Omental fat pad (tissue), 4 donors: ENCODE measurements at places on chromosomes 4 and X.

- no peak for DNase-seq
These were observed 20.1 kb upstream of the TCEAL4 start for GRCh38 chrX:103565197-103565596.

GRCh38 chr4:89724716-89725115, 112.2 kb downstream of the SNCA start:
- DNase-seq, result no peak

GRCh38 chr4:168605411-168605810, 108.6 kb downstream of the PALLD start:
- DNase-seq, result no peak

DNA sequence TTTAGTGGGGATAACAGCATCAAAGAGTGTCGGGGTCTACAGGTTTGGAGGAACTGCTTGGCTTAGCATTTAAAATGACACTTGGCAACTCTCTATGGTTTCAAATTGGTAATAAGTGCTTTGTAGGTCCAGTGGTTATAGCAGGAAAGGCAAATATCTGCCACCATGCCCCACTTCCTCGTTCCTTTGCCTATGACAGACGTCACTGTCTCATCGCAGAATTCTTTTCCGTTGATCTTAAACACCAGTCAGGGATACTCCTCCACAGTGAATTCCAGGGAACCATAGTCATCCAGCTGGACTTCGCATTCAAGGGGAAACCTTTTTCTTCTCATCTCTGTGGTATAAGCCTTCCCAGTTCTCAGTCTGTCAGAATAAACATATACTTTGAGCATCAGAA, 319.1 kb downstream of the GPAT3 start:
- no peak for DNase-seq

DNA sequence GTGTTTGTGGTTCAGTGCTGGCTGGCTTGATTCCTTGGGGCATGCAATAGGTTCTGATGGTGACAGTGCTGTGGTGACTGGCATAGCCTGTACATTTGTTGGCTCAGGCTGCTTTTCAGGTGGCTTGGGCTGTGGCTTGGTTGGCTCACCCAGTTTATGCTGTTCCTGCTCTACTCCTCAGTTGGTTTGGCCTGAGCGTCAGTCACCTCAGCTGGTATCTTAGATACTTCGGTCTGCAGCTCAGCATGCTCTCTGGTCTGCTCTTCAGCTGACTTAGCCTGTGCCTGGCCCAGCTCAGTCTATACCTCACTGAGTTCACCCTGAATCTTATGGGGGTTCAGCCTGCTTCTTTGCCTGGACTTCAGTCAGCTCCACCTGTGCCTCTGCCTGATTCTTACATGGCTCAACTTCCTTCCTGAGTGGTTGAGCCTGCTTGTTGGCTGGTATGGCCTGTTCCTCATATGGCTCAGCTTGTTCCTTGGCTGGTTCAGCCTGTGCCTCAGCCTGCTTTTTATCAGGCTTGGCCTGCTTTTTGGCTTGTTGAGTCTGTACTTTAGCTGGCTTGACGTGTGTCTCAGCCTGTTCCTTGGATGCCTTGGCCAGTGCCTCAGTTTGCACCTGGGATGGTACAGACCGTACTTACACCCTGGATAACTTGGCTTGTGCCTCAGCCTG, 170.6 kb downstream of the MSN start:
- no peak for DNase-seq

DNA sequence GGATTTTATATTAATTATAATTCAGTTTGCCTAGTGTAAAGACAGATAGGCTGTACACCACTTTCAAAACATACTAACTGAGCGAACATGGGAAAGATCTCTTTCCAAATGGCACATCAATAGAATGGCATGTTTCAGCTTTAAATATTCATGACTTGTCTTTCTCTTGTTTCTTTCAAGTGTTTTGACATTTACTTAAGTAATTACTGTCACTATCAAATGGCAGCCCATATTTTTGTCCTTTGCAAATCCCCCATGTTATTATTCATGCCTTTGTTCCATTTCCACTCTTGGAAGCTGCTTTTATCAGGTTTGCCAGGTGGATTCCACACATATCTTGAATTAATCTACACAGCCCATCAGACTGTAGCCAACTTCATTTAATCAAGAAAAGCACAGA, 89.2 kb upstream of the GLRA2 start:
- no peak for DNase-seq

GRCh38 chr4:118826723-118827444, 9.0 kb downstream of the SEC24D start:
- DNase-seq, result no peak

DNA sequence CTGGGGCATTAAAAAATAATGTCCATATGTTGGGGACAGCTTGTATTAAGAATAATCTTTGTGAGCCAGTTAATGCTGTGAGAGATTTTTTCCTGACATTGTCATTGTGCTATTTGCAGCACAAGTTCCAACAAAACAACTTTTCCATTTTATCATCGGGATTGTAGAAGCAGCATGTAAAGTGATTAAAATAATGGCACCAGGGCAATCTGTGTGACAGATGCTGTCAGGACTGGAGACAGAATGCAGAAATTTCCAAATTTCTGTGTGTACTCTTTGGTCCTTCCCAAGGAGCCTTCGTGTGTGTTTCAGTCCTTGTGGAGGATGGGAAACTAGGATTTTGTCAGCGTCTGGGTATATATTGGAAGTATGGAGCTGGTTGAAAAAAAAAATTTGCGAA, 101.5 kb upstream of the LIMCH1 start:
- no peak for DNase-seq

GRCh38 chr4:37243722-37244582, 591 bp upstream of the NWD2 start:
- DNase-seq, result no peak

DNA sequence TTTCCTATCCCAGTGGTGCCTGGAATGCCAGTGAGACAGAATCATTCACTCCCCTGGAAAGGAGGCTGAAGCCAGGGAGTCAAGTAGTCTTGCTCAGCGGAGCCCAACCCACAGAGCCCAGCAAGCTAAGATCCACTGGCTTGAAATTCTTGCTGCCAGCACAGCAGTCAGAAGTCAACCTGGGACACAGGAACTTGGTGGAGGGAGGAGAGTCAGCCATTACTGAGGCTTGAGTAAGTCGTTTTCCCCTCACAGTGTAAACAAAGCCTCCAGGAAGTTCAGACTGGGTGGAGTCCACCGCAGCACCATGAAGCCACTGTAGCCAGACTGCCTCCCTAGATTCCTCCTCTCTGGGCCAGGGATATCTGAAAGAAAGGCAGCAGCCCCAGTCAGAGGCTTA, 283.2 kb upstream of the CPEB2 start:
- DNase-seq, result no peak

DNA sequence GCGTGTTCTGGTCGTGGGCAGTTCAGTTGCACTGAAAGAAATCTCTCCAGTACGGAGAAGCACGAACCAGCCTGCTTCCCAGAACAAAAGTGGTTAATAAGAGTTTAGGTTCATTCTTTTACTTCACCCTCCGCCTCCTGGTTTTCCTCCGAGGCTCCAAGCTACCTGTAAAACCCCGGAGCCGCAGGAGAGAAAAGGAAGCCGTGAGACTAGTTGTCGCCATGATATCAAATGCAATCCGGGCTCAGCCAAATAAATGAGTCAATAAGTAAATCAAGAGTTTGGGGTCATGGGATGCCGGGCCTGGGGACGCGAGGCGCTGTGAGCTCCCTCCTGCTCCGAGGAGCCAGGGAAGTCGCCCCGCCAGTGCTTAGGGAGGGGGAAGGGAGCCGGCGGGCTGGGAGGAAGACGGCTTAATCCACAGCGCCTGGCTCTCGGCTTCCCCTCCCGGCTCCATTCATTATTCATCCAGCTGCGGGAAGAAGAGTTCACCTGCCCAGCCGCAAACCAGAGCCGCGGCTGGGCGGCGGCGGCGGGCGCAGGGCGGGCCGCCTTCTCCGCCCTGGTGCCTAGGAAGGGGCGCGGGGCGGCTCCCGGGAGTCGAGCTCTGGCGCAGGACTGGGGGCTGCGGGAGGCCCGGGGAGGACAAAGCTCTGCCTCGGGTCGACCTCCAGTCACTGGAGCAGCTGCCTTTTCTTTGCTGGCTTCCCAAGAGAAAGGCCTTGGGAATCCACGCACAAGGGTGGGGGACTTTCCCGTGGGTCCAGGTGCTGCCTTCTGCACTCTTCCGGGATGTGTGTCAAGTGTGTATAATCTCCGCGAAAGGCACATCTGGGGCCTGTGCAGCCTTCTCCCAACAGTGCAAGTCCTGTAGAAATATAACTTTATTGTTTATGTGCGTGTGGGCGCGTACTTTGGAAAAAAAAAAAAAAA, 1.7 kb downstream of the FRAS1 start:
- no peak for DNase-seq

- DNase-seq, result no peak
These were observed 55.7 kb downstream of the GRID2 start for GRCh38 chr4:92359491-92359890.

- DNase-seq, result no peak
These were observed 174.1 kb downstream of the RBMX2 start for GRCh38 chrX:130575831-130576389.

- DNase-seq, result no peak
These were observed 32.8 kb downstream of the RWDD4 start for GRCh38 chr4:183626168-183626567.

DNA sequence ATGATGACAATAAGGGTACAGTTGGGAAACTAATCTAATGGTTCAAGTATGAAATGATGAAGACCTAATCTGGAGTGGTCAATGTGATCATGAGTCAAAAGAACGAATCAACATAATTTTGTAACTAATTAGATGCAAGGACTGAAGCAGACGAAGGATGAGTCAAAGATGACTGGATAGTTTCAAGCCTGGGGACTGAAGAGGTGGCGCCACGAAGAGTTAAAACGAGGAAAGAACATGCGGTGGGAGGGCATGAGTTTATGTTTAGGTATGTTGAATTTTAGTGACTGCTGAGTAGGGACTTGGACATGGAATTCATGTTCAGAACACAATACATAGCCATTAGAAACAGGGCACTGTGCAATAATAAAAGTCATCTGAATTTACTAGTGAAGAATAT, 221.5 kb upstream of the FAM241A start:
- DNase-seq, result no peak

- no peak for DNase-seq
These were observed 15.5 kb upstream of the HSD17B11 start for GRCh38 chr4:87406462-87406861.

DNA sequence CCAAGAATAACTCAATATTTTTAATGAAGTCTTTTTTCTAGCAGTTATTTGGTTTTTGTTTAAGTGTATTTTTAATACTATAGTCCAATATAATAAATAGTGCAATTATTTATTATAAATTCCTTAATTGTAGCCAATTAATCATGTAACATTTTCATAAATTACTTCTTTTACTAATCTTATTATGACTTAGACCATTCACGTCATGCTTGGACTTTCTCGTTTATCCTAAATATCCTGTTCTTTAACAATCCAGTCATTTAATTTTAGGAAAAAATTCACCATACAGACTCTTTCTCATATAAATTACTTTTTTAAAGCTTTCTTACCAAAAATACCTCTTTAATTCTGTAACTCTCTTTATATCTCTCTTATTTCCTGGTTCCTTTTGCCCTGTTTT, 350.1 kb downstream of the AR start:
- no peak for DNase-seq

GRCh38 chr4:38654273-38654672, 9.7 kb upstream of the KLF3 start:
- DNase-seq, result no peak

DNA sequence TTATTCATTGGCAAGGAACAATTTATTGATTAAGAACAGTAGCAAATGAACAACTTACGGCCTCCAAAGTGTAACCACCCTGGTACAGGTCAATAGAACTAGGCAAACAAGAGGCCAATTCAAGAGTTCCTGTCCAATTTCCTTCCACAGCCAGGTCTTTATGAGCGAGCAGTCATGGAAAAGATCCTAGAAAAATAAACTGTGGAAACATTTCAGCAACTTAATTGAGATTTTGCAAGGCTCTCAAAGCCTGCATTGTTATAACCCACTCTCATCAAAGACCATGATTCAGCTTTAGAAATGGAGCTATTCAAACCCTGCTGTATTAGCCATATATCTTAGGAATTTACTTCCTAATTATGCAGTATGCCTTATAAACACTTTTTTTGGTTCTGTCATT, 43.6 kb downstream of the UNC5C start:
- DNase-seq, result no peak

- no peak for DNase-seq
These were observed 121.0 kb downstream of the ENPP6 start for GRCh38 chr4:184096561-184097240.

GRCh38 chr4:176883681-176884418, 91.1 kb upstream of the VEGFC start:
- DNase-seq, result no peak

DNA sequence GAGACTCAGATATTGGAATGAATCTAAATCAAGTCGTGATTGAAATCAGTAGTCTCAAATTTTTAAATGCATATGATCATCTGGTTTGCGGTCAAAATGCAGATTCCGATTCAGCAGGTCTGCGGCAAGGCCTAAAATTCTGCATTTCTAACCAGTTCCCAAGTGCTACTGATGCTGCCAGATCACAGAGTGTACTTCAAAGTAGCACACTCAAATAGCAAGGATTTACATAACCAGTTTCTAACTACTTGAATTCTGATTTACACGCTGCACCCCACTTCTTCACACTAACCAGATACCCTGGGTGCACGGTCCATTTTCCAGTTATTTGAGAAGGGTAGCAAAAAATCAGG, 752 bp downstream of the MBTPS2 start:
- DNase-seq, result no peak

- DNase-seq, result no peak
These were observed 1450.7 kb upstream of the TENM3 start for GRCh38 chr4:180792541-180792940.

GRCh38 chrX:53357799-53358530, 64.5 kb downstream of the SMC1A start:
- DNase-seq, result no peak

DNA sequence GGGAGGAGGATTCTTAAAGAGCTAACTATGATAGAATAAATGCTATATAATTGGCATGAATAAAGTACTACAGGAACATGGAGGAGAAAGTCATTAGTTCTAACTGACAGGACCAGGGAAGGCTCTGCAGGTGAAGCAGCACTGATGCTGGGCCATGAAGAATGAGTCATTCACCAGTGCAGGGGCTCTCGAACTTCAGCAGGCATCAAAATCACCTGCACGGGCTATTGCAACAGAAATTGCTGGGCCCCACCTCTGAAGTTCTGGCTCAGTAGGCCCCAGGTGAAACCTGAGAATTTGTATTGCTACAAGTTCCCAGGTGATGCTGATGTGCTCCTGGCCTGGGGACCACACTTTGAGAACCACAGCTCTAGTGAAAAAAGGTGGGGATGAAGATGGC, 33.7 kb downstream of the TMEM150C start:
- no peak for DNase-seq

GRCh38 chr4:110617075-110617640, 5.7 kb downstream of the PITX2 start:
- DNase-seq, result no peak
